Activated CD4-positive, alpha-beta T cell treated with anti-CD3 and anti-CD28 coated beads, Interleukin-2, amount 10 ng/mL, durations not matched to agents 7 days and 5 days (primary cell): ENCODE measurements at places on chromosomes 5 and 9. TPM values are rescaled to one million over a fixed set of nuclear protein-coding genes. Genes with fewer than 3 reads are reported as not detected.

The CTXN3 gene
- total RNA-seq: not detected

- no peak for DNase-seq
- H3K4me3 ChIP-seq: no peak overlapping the region
- peaks cover 4% of the 10 kb centered on the region for H3K27me3 ChIP-seq
Measured at GRCh38 chr9:109555215-109555614, 57.1 kb upstream of the PTPN3 start.

GRCh38 chr9:81787747-81788632, 98.6 kb upstream of the TLE1 start:
- no peak for DNase-seq
- H3K36me3 ChIP-seq: no peaks in the 10 kb centered on the region
- H3K4me3 ChIP-seq: no peak overlapping the region

The GALT gene
- 114 TPM for total RNA-seq

The SPATA31D4 gene
- not detected for total RNA-seq

The IL4 gene
- not detected for total RNA-seq

The OR1Q1 gene
- not detected for total RNA-seq

GRCh38 chr5:88861231-88861630, 21.8 kb downstream of the MEF2C start:
- H3K4me1 ChIP-seq: no peaks in the 10 kb centered on the region
- no peak for DNase-seq
- no peak overlapping the region for H3K4me3 ChIP-seq
- H3K36me3 ChIP-seq: no peaks in the 10 kb centered on the region
- H3K27me3 ChIP-seq: no peaks in the 10 kb centered on the region

The MUSK gene
- not detected for total RNA-seq

- no peaks in the 10 kb centered on the region for H3K27me3 ChIP-seq
- no peak for DNase-seq
- no peaks in the 10 kb centered on the region for H3K4me1 ChIP-seq
- no peak overlapping the region for H3K4me3 ChIP-seq
- no peak overlapping the region for H3K27ac ChIP-seq
Measured at GRCh38 chr9:117374076-117374725, 40.7 kb downstream of the ASTN2 start.

DNA sequence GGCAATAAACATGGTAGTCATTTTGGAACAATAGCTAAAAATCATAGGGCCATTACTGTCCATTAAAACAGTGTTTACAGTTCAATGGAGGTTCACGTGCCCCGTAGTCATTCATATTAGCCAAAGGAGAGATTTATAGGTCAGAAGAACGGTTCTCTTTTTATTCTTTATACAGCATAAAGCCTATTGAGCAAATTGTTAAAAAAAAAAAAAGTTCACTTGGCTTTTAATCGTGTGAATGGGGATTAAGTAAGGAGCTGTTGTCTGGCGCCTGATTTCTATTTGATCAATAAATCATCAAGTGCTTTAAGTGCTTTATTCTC, 69.1 kb upstream of the TBCA start:
- H3K4me1 ChIP-seq: peaks cover 7% of the 10 kb centered on the region
- H3K27ac ChIP-seq: no peak overlapping the region
- DNase-seq: no peak
- H3K4me3 ChIP-seq: no peak overlapping the region
- H3K27me3 ChIP-seq: peaks cover 57% of the 10 kb centered on the region

- no peaks in the 10 kb centered on the region for H3K4me1 ChIP-seq
- no peak overlapping the region for H3K4me3 ChIP-seq
- peaks cover 14% of the 10 kb centered on the region for H3K27me3 ChIP-seq
- H3K36me3 ChIP-seq: no peaks in the 10 kb centered on the region
- DNase-seq: no peak
- H3K27ac ChIP-seq: no peak overlapping the region
Measured at GRCh38 chr5:103428923-103429322, 133.7 kb downstream of the NUDT12 start.

GRCh38 chr9:1960342-1961042, 54.7 kb upstream of the SMARCA2 start:
- no peaks in the 10 kb centered on the region for H3K4me1 ChIP-seq
- no peaks in the 10 kb centered on the region for H3K36me3 ChIP-seq
- no peak overlapping the region for H3K4me3 ChIP-seq
- no peak for DNase-seq
- no peak overlapping the region for H3K27ac ChIP-seq
- H3K27me3 ChIP-seq: peaks cover under 1% of the 10 kb centered on the region

DNA sequence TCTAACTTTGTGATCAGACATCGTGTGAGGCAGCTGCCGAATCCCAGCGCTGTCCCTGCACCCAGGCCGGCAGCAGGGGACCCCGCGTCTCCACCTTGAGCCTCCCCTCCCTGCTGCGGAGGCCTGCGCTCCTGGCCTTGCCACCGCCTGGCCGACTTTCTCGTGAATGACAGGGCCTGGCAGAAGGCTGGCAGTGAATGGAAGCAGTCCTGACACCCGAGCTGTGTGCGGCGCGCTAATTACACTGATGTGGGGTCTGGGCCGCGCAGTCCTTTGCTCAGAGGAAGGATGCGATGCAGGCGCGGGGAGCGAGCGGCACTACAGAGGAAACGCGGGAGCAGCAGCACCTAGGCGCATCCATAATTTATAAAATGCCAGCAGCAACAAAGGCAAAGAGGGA, 40.3 kb downstream of the POU4F3 start:
- no peak overlapping the region for H3K27ac ChIP-seq
- H3K27me3 ChIP-seq: peaks cover 14% of the 10 kb centered on the region
- no peak for DNase-seq
- H3K4me3 ChIP-seq: no peak overlapping the region
- H3K4me1 ChIP-seq: no peaks in the 10 kb centered on the region

- no peak overlapping the region for H3K4me3 ChIP-seq
- no peak overlapping the region for H3K27ac ChIP-seq
- DNase-seq: no peak
- no peaks in the 10 kb centered on the region for H3K36me3 ChIP-seq
- peaks cover 13% of the 10 kb centered on the region for H3K4me1 ChIP-seq
- H3K27me3 ChIP-seq: no peaks in the 10 kb centered on the region
Measured at GRCh38 chr5:68872088-68872839, 221.6 kb upstream of the SLC30A5 start.

DNA sequence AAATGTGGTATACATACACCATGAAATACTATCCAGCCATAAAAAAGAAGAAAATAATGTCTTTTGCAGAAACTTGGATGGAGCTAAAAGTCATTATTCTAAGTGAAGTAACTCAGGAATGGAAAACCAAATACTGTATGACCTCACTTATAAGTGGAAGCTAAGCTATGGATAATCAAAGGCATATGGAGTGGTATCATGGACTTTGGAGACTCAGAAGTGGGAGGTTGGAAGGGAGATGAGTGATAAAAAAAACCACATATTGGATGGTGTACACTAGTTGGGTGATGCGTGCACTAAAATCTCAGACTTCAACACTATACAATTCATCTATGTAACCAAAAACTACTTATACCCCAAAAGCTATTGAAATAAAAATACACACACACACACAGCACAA, 24.5 kb downstream of the ADAMTS12 start:
- no peak for DNase-seq
- H3K36me3 ChIP-seq: no peaks in the 10 kb centered on the region
- no peak overlapping the region for H3K27ac ChIP-seq
- no peak overlapping the region for H3K4me3 ChIP-seq

The QRFP gene
- total RNA-seq: not detected
